ENCODE measurements at places on chromosomes 3 and 15. TPM values are rescaled to one million over a fixed set of nuclear protein-coding genes. Genes with fewer than 3 reads are reported as not detected.

- no peak for DNase-seq
These were observed 22.7 kb upstream of the CTNNB1 start for GRCh38 chr3:41176596-41176995.

DNA sequence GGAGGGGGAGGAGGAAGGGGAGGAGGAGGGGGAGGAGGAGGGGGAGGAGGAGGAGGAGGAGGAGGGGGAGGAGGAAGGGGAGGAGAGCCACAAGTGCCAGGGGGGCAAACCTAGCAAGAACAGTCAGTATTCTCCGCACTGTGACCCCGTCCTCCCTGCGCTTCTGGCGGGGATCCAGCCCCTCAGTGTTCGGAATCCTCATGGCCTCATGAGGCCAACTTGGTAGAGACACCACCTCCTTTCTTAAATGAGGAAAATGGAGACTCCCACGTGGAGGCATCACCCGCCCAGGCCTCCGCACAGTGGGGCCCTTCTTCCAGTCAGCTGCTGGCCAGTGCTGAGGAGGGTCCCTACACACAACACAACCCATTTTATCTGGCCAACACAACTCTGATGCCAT is 163.4 kb downstream of the XXYLT1 start:
- no peak for DNase-seq

CCR5 gene
- total RNA-seq: not detected

MST1R gene
- total RNA-seq: not detected

LHFPL4 gene
- total RNA-seq: 0.08 TPM

- no peak for DNase-seq
These were observed 21.8 kb upstream of the KCNAB1 start for GRCh38 chr3:156098437-156099035.

GRCh38 chr3:9949626-9950025 is 2.6 kb downstream of the PRRT3 start:
- DNase-seq: no peak

CRYBG3 gene
- 12.1 TPM for total RNA-seq

- peak; percentile 46 for DNase-seq
These were observed 141.3 kb upstream of the PDZRN3 start for GRCh38 chr3:73765878-73766545.

DNA sequence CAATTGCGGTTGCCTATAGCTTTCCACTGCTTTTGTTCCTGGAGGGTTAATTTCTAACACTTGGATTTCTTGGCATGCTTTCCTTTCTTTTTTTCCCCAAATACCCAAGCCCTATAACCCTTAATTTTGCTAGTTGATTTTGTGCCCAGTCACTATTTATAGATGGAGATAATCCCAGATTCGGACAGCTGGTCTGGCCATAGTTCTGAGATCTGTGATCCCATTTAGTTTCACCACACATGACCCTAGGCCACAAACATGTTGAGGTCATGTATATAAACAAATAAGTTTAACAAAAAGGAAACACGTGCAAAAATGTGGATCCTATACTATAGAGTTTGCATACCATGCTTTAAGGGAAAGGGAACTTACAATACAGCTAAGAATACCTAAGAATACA is 111.4 kb downstream of the ZMAT3 start:
- DNase-seq: no peak

DNA sequence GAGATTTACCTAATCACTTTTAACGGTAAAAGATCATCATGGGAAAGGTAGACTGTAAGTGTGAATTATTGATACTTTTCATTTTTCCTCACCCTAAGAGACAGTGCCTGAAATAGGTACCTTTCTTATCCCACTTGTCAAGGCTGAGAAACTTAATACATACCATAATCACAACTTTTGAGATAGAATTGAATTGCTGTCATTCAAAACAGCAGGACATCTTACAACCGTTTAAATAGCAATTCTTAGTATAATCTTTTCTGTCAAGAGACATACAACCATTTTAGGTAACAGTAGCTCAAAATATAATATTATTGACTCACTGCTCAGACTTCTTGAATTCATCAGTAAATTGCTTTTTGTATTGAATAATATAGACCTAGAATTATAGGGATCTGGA is 10.7 kb downstream of the UBE2E2 start:
- no peak for DNase-seq

CLSTN2 gene
- 0.05 TPM for total RNA-seq

GRCh38 chr3:137121704-137122314 is 164.0 kb downstream of the IL20RB start:
- peak; percentile 6 for DNase-seq

DNA sequence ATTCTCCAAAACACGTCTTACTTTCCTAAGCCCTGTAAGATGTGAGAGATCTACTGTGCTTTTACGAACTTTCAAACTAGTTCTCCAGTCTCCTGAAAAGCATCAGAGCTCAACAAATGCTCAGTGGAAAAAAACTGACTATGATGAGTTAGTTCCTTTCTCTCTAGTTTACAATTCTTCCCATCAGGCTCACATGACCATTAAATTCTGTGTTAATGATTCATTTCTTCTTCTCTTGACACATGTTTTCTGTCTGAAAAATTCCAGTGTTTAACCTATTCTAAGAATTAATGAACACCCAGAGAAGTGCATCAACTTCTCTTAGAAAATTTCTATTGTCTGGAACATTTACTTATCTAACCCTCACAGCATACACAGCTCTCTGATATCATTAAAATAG is 844.3 kb downstream of the SI start:
- DNase-seq: no peak

SLC51B gene
- total RNA-seq: not detected

- no peak for DNase-seq
These were observed 122.2 kb downstream of the KLHL25 start for GRCh38 chr15:85672332-85673084.

GRCh38 chr3:120850381-120851295 is 57.4 kb upstream of the STXBP5L start:
- DNase-seq: no peak

PDE8A gene
- total RNA-seq: 36.6 TPM

DNA sequence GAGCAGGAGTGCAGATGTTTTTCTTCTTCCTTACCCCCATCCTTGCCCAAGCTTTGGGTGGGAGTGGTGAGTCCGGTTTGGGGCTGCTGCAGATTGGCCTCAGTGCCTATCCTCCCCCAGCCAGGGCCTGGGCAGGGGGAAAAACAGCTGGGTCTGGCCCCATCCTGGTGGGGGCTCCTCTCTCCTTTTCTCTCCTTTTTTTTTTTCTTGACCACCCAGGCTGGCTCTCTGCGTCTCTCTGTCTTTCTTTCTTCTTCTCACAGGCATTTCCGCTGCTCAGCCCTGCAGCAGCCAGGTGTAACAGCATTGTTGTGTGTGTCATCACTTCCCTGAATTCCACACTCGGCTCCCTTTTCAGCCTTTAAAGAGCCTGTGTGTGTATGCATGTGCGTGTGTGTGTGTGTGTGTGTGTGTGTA is 2.0 kb downstream of the FOXL2NB start:
- no peak for DNase-seq

DNA sequence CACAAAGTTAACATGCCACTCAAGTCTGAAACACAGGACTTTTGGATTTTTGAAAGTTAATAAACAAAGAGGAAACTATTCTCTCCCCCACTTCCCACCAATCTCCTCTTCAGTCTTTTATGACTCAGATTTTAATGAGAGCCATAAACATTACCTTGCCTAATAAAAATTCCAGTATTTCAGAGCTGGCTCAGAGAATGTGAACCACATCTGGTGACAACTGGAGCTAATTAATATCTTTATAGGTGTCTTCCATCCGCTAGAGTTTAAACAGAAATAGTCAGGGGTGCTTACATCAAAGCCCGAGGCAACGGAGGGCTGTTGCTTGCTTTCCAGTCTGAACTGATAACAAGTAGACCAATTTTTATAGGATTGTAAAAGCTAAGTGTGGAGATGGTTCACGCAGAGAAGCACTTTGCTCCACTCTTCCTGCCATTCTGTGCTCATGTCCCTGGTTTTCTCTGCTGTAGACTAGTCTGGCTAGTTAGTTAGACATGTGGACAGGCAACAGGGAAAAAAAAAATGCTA is 363.6 kb downstream of the NR2F2 start:
- peak; percentile 1 for DNase-seq

CSPG5 gene
- not detected for total RNA-seq

TNFSF10 gene
- total RNA-seq: not detected

DNA sequence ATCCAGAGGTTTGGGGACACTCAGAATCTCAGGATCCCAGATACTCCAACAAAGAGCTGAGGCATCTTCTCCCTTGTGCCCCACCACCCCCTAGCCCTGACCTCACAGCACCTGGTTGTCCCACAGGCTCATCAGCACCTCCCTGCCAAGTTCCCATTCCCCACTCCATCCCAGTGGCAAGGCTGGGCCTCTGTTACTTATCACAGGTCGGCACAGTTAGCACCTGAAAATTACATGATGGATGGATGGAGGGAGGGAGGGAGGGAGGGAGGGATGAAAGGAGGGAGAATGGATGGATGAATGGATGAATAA is 12.8 kb downstream of the MYL3 start:
- DNase-seq: no peak

GRCh38 chr15:90049666-90050604 is 48.8 kb downstream of the ZNF710 start:
- DNase-seq: no peak

DNA sequence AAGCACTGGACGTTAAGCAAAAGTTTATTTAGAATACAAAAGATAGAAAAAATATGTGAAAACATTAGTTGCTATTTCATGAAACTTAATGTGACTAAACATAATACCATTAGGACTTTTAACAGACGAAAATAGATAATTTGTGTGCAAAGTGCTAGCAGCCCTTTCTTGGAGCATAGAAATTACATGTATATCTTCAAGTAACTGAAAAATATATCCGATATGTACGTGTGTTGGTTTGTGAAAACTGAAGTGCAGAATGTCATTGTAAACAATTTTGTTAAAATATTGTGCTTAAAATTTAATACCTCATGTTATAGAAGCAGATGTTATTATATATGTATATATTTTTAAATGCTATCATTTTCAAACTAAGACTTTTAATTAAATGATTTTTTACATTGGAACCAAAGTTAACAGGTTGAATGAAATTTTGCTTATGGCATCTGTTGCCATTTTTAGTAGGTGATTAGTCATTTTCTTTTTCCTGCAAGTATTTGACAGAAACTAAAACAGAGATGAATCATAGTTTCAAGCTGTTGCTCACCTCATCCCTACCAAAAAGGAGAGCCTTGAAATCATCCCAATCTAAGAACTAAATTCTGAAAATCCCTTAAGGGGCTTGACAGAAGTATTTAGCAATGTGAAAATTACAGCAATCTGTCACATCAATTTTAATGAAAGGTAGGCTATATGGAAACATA is 334.8 kb downstream of the NAALADL2 start:
- DNase-seq: no peak

FOXL2 gene
- total RNA-seq: not detected

- no peak for DNase-seq
These were observed 9.3 kb downstream of the ARIH2 start for GRCh38 chr3:48927928-48928327.

- DNase-seq: peak; percentile 50
These were observed 45.0 kb upstream of the WWTR1 start for GRCh38 chr3:149702691-149703441.

DNA sequence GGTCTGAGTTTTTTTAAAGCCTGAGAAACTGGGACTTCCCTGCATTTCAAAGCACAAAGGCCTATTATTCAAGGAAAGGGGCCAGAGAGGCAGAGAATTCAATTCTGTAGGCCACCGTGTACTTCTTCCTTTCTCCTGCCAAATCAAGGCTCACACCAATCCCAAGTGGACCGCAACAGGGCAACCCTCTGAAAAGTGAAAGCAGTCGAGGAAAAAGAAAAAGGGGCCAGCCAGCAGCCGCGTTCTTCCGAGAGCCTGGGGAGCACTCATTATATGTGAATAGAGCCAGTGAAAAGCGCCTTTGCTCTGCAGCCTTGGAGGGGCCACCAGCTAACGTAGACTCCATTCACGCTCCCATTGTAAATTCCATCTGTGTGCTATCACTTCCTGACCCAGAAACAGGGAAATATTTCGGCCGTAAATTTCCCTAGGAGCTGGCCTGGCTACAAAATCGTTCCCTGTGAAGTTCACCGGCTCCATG is 45.9 kb upstream of the THUMPD3 start:
- DNase-seq: peak; percentile 61

CNTN3 gene
- not detected for total RNA-seq

- no peak for DNase-seq
These were observed 318.9 kb upstream of the COL8A1 start for GRCh38 chr3:99319450-99319849.

HYKK gene
- 4.1 TPM for total RNA-seq

DNA sequence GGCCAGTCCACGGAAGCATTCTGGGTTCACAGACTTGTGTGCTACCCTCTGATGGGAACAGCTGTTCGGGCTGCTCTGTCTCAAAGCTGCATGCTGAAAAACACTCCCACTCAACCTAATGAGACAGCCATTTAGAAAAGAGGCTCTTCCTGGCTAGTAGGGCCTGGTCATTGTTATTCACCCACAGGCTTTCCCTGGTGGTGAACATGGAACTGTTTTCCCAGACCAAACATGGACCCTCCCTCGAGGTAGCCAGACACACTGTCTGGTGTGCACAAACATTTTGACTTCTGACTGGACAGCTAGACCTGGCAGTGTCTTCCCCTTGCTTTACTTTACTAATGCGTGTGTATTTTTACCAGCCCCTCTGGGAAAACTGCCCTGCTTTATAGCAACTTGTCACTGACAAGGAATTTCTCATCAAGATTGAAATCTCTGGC is 39.0 kb downstream of the MECOM start:
- no peak for DNase-seq

- no peak for DNase-seq
These were observed 43.4 kb upstream of the CLRN1 start for GRCh38 chr3:151015767-151016477.

DNA sequence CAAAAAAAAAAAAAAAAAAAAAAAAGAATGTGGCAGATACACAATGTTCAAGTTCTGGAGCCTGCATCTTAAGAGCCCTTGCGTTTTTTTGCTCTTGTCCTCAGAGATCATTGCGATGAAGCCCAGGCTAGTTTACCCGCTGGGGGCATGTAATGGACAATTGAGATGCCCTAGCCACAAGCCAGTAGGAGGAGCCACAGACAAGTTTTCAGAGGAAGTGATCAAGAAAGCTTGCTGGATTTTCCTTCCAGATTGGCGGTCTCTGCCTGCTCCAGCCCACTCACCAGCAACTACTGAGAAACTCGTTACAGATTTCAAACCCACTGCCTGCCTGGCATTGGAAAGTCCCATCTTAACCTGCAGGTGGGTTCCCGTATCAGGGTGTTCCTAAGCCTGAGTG is 192.1 kb upstream of the EOMES start:
- DNase-seq: no peak

GRCh38 chr3:187626581-187626980 is 43.6 kb downstream of the SST start:
- DNase-seq: no peak

DNA sequence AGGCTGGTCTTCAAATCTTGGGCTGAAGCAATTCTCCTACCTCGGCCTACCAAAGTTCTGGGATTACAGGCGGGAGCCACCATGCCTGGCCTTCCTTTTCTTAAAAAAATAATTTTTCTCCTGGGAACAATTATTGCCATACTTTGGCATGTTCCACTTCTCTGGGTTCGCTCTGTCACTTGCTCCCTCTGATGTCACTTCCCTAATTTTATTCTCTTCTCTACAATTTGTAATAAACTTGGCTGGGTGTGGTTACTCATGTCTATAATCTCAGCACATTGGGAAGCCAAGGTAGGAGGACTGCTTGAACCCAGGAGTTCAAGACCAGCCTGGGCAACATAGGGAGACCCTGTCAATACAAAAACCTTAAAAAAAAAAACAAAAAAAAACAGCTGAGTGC is 6.1 kb upstream of the IMPDH2 start:
- DNase-seq: no peak

- DNase-seq: no peak
These were observed 479.8 kb downstream of the SHQ1 start for GRCh38 chr3:72368331-72368975.

- no peak for DNase-seq
These were observed 631 bp upstream of the MFGE8 start for GRCh38 chr15:88913850-88914169.

GOLGA8F gene
- 0.05 TPM for total RNA-seq
